ENCODE measurements at places on chromosomes 4 and X.

DNA sequence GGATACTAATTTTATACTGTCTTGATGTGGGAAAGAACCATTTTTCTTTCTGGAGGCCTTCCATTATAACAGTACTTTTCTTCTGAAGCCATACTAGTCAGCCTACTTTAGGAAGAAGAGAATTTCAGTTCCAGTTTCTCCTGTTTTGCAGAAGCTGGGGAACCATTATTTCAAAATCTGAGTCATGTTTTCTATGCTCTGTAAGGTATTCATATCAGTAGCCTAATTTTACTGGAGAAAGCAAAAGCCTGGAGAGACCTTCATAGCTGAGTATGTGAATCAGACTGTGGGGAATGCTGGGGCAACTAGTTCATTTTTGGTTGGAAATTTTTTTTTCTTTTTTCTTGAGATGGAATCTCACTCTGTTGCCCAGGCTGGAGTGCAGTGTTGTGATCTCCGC, 22.4 kb downstream of the AFF1 start:
- DNase-seq: no peak

- DNase-seq: no peak
Measured at GRCh38 chr4:61619528-61619927, 419.4 kb downstream of the ADGRL3 start.

- DNase-seq: no peak
Measured at GRCh38 chrX:146189371-146189770, 371.7 kb downstream of the SLITRK2 start.

GRCh38 chr4:80136270-80136669, 61.0 kb upstream of the PRDM8 start:
- no peak for DNase-seq

GRCh38 chr4:19095491-19096046, 1074.0 kb upstream of the LCORL start:
- DNase-seq: no peak

DNA sequence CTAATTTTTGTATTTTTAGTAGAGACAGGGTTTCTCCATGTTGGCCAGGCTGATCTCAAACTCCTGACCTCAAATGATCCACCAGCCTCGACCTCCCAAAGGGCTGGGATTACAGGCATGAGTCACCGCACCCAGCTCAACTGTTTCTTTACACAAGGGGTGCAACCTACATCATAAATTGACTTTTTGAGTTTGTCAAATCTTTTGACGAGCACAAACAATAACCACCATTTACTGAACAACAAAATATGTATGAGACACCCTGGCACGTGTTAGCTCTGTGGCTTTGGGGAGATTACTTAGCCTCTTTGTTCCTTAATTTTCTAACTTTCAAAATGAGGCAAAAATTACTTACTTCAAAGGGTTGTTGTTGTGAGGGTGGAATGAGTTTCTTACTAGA, 23.5 kb upstream of the SLC34A2 start:
- DNase-seq: no peak

- no peak for DNase-seq
Measured at GRCh38 chr4:41750626-41751448, 2.3 kb upstream of the PHOX2B start.

DNA sequence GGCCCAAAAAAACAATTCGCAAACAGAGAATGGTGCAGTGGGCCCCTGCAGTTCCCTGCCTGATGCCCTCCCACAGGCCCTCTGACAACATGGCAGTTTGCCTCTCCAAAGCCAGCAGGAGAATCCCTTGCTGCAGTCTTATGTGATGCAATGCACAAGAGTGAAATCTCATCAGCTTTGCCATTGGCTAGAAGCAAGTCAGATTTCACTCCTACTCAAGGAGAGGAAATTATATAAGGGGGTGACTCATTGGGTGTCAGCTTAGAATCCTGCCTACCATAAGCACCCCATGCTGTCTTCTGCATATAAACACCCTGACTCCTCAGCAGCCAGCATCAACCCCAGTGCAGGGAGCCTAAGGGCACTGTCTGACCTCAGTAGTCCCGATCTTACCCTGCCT, 157.3 kb upstream of the LDB2 start:
- no peak for DNase-seq

GRCh38 chrX:13167481-13168231, 123.2 kb upstream of the FAM9C start:
- DNase-seq: no peak

DNA sequence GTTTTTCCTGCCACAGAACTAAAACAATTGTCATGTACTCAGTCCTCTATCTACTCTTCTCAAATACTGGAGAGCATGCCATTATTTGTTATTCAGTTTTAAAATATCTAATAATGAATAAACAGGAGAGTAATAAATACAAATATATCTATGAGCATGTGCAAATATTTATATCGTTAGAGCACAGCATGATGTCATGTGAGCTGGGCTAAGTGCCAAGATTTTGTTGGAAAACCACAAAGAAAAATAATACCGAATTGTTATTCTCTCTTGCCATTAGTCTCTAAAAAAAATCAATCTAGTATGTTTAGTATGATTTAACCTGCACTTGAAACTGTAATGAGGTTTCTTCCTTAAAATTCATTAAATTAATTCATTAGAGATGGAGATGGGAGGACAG, 97.3 kb downstream of the DDX60 start:
- DNase-seq: no peak

GRCh38 chr4:173531086-173531965, 1.3 kb upstream of the HAND2 start:
- DNase-seq: no peak

DNA sequence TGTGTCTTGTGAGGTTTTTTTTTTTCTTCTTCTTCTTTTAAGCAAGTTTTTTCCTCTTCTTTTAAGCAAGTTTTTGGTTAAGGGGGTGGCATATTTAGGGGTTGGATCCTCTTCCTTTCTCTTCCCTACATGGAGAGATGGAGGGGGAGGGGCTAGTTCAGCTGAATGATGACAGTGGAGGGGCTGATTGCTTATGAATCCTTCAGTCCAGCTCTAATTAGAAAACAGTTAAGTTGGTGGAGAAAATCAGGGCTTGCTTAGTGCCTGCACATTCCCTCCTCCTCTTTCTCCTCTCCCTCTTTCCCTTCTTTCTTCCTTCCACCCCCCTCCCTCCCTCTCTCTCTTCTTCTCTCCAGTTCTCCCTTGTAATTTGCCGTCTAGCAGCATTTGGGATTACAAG, 4.4 kb upstream of the HAND2 start:
- DNase-seq: no peak

DNA sequence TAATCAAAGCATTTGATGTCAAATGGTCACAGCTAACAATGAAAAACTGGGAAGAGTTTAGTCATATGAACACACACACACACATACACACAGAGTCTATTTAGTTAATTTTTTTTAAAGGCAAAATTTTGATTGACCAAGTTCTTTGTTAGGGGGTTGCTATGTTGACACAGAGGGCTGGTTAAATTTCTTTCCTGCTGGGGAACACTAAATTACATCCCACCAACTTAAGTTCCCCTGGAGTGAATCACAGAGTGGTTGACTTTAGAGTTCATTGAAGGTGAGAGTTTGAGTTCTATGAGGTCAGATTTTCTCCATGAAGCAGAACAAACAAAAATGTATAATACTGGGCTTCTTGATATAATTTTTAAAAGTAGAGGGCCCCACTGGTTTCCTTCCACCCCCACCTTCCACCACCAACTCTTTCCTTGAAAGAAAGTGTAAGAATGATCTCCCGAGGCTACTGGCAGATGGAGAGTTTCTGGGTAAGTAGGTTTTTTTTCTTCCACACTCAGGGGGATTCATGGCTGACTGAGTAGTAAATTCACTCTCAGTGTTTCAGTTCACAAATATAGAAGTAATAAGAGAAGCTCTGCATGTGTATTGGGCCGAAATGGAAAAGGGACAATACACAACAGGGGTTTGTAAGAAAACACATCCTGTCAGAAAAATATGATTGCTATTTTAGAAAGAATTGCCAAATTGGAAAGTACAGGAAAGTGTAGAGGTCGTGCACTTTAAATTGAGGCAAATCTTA, 917.0 kb upstream of the LCORL start:
- no peak for DNase-seq

GRCh38 chr4:8376361-8377102, 64.0 kb downstream of the ACOX3 start:
- no peak for DNase-seq

DNA sequence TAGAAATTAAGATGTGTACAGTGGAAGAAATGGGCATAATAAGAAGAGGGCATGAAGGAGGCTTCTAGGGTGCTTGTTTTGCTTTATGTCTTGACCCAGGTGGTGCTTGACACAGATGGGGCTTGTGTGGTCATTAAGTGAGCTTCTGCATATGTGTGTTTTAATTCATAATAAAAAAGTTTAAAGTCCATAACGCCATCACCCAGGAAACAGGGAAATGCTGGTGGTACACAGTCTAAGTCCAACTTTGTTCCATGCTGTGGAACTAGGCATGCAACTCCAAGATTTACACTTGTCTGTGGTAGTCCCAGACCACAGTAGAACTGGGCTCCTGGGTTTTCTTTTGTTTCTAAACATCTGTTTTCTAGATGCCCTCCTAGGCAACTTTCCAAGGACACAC, 511.9 kb downstream of the MID1IP1 start:
- DNase-seq: no peak

GRCh38 chr4:4641661-4642495, 100.0 kb upstream of the STX18 start:
- no peak for DNase-seq

DNA sequence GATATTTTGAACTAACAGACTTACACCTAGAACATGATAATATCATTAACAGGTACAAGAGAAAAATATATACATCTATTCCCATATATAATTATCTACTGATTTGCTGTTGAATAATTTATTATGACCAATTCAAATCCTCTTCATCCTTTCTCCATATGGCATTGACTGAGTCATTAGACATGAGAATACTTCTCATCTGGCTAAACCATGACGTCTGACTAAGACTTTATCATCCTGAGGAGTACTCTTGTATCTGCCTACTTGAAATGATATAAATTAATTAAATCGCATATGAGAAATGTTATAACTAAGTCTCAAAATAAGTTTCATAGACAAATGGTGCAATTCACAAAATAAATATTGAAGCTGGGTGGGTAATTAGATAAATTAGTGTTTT, 67.4 kb downstream of the EMCN start:
- no peak for DNase-seq
